ENCODE measurements at places on chromosomes 4 and X.

GRCh38 chr4:1565598-1566295 is 118.4 kb downstream of the FAM53A start:
- DNase-seq, result no peak

DNA sequence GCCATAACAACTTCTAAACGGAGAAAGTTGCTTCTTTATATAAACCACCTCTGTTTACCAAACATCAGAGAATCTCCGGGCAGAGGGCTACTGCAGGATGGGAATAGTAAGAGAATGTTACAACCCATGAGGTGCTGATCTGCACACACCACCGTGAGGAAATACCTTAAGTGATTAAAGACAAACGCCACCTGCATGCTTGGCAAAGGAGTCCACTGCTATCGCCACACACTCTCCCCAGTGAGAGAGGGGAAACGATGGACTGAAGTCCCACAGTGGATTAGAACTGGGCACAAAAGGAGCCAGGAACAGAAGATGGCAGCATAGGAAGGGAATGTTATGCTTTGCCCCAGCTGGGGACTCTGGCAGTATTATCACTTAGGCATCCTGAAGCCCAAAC is 15.6 kb downstream of the MAML3 start:
- DNase-seq, result no peak

DNA sequence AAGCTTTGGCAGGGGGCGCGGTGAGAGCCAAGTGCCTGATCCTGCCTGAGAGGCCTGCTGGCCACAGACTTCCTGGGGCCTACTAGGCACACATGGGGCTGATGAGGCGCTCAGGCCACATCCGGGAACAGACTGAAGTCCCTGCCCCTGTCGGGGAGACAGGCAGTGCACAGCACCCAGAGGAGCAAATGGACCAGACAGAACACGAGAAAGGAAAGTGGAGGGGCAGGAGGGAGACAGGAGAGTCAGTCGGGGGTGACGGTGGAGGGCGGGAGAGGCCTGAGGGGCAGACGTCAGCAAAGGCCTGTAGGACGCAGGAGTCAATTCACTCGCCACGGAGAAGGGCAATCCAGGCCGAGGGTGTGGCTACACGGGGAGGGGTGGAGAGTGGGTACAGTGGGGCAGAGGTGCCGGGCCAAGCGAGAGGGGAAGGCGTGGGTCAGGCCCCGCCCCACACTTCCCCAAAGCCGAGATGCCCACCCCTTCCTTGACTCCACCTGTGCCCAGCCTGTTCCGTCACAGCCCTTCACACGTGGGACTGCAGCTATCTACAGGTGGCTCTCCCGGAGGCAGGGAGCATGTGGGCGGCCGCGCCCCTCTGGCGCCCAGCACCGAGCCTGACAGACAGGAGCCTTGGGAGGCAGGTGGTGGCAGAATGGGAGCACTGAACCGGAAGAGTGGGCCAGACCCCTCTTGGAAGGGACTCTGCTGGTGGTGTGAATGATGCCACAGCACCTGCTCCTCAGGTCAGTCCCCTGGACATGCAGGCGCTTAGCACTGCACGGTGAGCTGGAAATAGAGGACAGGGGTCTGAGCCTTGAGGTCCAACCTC is 20.5 kb downstream of the NOP14 start:
- DNase-seq, result no peak

DNA sequence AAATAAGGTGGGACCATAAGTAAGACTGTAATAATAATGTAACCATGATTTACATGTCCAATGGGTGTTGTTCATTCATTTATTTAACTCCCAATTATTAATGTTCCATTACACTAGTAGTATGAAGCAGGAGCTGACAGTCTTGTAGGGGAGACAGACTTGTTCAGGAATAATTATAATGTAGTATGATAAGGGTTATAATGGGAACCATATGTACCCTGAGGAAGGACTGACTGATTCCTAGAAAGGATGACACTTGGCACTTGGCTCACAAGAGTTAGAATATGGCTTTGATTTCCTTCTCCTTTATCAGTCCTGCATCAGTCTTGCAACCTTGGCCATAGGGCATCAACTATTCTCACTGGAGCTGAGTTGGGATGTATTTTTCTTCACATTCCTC is 24.2 kb downstream of the PCDH7 start:
- DNase-seq, result no peak

DNA sequence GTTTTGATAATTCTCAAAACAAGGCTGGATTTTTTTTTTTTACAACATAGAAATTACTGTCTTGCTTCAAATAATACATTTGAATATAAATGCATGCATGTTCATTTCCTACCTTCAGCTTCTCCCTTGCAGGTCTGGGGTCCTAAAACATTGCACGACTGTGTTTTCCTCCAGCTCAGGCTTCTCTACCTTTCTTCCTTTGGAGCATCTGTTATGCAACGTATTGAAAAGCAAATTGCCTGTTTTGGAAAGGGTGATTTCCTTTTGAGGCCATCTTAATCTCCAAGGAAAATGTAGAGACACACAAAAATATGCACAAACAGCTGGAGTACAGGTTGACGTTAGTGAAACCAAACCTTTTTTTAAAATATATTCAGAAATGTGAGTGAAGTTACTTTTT is 115.6 kb upstream of the TLL1 start:
- no peak for DNase-seq

DNA sequence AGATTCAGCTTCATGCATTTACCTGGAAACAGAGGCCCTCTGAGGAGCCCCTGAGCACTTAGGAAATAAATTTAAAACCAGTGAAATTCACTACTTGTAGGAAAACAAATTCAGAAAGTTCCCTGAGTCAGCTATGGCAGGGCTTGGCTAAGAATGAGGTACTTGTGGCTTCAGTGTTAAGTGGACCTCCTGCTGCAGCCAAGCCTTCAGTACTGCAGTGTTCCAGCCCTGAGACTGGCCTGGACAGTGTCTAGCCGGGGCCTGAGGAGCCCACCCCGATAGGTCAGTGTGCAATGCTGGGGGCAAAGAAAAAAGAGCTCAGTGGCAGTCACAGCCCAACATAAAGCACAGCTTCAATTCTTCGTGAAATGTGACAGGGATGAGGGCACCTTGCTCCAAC is 41.9 kb downstream of the F11 start:
- DNase-seq, result no peak

GRCh38 chrX:97168646-97169045 is 284.9 kb downstream of the RPA4 start:
- DNase-seq, result no peak

GRCh38 chr4:30854531-30854930 is 134.4 kb downstream of the PCDH7 start:
- DNase-seq, result peak; percentile 30

DNA sequence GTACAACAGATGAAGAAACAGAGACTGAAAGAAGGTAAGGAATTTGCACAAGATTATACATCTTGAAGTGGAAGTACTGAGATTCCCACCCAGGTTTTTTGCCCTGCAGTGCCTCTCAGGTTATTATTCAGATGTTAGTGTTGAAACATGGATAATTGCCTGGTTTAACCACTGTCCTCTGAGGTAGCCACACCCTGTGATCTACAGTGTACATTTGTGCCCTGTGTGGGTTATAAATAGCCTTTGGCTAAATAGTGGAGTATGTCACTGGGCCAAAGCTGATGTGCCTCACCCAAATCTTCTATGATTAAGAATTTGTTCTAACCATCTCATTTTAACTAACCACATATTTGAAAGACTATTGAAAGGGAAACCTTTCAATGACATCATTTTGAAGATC is 5.4 kb upstream of the ASB5 start:
- peak; percentile 68 for DNase-seq

DNA sequence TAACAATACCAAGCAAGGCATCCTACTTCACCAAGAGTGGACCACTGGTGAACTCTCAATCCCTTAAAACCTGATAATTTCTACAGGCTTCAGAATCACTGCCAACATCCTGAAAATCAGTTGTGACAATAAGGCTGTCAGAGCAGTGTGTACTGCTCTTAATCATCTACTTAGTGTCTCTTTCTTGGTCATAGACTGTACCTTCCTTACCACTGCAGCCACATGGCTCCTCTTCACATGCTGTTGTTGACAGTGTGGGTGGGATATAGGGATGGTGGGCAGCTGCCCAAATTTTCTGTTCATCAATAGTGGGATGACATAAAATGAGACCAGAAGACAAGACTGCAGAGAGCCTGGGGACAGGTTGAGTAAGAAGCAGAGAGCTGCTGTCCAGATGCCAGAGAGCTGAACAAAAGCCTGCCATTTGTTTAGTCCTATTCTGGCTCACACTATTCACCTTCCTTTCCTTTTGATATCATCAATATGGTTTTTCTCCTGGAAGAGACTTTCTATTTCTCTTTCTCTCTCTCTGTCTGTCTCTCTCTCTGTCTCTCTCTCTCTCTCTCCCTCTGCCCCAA is 178.9 kb downstream of the MGST2 start:
- no peak for DNase-seq

GRCh38 chrX:151899622-151900021 is 13.1 kb upstream of the MAGEA4 start:
- peak; percentile 30 for DNase-seq

DNA sequence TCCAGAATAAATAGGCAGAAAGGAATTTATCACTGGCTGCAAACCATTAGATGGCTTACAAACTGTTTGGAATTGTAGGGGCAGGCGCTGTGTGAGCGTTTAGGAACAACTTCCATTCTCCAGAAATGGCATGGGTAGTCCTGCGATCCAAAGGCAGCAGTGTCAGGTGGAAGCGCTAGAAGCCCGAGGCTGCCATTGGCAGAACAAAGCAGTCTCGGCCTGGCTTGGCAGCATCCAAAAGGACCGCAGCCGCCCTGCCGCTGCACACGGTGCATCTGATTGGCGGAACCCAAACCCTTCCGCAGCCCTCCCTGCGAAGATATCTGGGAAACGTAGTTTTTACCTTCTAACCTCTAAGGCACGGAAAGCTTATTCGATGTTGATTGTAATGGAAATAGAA is 23.6 kb upstream of the YTHDC1 start:
- DNase-seq, result peak; percentile 67

DNA sequence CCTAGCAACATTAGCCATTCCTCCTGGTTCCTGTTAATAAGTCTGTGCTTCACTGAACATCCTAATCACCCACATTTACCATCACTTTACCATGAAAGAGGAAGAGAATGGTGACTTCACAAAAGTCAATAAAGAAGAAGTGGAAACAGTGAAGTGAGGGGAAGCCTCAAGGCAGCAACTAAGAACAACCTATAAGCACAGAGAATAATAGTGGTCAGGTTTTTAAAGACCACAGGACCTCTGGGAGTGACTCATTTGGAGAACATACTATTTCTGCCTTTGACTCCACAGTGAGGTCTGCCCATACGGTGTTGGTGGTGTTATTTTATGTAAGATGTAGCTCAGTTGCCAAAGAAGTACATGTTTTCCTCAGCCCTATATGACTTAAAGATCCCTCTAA is 86.0 kb upstream of the TET2 start:
- peak; percentile 38 for DNase-seq

DNA sequence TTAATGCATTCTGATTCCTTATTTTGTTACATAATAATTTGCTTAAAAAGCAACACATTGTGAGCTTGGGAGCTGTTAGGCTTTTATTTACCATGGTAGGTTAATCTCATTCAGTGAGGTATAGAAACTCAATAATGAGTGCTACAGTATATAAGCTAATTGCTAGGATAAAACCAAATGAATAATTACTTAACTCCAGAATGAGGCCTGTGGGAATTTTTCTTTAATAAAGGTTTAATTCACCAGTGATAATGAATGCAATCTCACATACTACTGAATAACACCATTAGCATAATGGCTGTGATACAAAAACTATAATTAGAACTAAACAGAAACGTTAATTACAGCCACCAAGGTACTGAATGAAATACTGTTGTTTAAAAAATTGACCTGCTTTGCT is 326.3 kb downstream of the IQCM start:
- no peak for DNase-seq

DNA sequence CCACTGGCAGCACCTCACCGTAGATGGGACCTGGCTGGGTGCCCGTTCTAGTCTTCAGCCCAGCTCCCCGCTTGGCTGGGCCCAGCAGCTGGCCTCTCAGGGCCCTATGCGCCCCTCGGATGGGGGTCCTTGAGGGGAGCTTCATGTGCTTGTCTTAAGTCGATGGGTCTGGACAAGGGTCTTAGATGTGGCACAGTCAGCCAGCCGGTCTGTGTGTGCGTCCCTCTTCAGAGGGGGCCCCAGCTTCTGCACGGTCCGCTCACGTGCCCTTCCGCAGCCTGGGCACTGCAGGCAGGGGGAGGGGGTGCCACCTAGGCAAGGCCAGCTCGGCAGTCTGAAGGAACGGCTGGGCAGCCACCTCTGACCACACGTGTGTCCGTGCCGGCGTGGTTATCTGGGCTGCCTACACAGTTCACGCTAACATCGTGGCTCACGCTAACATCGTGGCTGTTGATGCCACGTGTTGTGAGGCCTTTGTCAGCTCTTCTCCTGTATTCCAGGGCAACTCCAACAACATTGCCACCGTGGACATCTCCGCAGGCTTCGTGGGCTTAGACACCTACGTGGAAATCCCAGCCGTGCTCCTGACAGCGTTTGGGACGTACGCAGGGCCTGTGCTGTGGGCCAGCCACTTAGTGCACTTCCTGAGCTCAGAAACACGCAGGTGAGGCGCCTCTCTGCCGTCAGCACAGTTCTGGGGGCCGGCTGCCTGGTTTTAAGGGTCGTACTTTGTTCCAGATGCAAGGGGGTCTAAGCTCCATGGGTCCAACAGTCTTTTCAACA is 34.5 kb downstream of the PIGG start:
- no peak for DNase-seq

GRCh38 chrX:136395271-136395670 is 92.5 kb upstream of the BRS3 start:
- DNase-seq, result peak; percentile 59

Data from ELR (cell line).